Activated naive CD8-positive, alpha-beta T cell treated with anti-CD3 and anti-CD28 coated beads, Interleukin-2, amount 50 U/mL, for 16 hours (primary cell): ENCODE measurements at places on chromosomes 1 and 21.

- DNase-seq: no peak
Measured at GRCh38 chr21:41611966-41612606, 104.1 kb upstream of the TMPRSS2 start.

GRCh38 chr1:210696709-210697108 lies 368.0 kb downstream of the HHAT start:
- DNase-seq: no peak

GRCh38 chr1:82045221-82045620 lies 244.5 kb downstream of the ADGRL2 start:
- DNase-seq: no peak

DNA sequence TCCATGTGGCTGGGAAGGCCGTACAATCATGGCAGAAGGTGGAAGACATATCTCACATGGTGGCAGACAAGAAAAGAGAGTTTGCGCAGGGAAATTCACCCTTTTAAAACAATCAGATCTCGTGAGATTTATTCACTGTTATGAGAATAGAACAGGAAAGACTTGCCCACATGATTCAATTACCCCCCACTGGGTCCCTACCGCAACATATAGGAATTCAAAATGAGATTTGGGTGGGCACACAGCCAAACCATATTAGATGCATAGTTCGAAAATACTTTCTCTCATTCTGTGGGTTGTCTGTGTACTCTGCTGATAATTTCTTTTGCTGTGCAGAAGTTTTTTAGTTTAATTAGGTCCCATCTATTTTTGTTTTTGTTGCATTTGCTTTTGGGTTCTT lies 990.3 kb downstream of the PLA2G4A start:
- no peak for DNase-seq

DNA sequence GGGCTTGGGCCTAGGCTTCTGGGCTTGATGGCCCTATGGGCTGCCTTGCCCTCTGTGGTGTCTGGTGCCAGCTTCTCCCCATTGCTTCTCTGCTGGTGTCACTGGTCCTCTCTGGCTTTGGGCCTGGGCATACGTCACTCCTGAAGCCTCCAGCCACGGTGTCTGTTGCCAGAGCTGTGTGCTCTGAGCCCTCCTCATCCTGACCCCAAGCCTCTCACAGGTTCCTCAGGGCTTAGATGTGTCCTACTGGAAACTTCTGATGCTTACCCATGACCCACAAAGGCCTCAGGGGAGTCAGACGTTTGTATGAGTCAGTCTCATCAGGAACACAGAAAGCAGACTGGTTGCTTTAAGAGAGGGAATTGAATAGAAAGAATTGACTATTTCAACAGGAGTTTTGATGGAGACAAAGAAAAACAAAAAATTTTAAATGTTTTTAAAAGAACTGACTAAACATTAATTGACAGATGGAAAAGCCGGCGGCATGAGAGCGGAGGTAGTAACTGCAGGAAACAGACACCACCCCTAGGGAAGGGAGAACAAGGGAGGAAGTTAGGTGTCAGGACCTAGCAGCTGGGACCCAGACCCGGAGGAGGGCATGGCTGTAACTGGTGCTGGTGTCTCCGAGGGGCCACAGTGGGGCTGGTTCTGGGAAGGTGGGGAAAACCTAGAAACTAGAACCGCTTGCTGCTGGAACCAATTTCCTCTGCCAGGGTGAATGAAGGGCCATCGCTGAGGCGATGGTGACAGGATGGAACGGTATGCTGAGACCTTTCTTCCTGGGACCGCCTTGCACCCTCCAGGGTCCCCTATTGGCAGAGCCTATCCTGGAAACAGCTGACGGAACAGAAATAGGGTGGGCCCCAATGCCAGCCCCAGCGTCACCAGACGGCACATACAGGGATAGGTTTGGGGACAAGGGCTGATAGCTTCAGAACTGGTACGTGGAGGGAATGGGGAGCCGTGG lies 40.0 kb upstream of the CITED4 start:
- DNase-seq: no peak

DNA sequence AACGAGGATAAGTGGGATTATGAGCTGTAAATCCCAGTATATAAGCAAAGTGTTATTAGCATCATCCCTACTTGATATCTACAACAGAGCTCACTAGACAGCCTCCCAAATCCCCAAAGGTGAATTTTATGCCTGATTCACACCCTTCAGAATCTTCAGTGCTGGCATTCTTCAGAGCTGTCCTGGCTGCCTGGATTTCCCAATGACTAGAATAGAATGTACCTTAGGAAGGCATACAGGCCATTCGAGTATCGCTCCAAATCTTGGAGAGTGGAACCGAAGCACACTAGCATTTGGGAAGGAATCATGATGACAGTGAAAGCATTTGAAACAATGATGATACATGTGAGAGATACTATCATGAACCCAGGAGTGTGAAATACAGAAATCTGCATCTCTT lies 22.3 kb downstream of the ZBTB40 start:
- DNase-seq: no peak

GRCh38 chr1:64041371-64042131 lies 161.9 kb upstream of the UBE2U start:
- no peak for DNase-seq

GRCh38 chr1:2212532-2213491 lies 15.3 kb upstream of the SKI start:
- DNase-seq: no peak

DNA sequence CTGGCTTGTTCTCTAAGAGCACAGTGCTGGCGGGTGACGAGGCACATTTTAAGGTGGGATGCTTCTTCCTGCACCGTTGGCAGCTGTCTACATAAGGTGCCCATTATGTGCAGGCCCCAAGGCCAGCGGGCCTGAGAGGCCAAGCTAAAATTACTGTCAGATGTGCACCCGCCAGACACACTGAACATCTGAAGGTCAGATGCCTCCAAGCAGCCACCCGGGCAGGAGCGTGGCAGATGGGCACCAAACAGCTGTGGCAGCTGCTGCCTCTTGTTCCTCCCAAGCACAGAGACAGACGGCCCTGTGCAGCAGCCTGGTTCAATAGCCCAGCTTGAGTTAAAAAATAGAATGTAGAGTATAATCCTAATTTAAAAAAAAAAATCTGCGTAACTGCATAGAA lies 211.9 kb upstream of the EDN2 start:
- no peak for DNase-seq

GRCh38 chr1:231653632-231654031 lies 27.0 kb downstream of the DISC1 start:
- no peak for DNase-seq

GRCh38 chr1:105730701-105731100 lies 1325.8 kb upstream of the PRMT6 start:
- DNase-seq: no peak

DNA sequence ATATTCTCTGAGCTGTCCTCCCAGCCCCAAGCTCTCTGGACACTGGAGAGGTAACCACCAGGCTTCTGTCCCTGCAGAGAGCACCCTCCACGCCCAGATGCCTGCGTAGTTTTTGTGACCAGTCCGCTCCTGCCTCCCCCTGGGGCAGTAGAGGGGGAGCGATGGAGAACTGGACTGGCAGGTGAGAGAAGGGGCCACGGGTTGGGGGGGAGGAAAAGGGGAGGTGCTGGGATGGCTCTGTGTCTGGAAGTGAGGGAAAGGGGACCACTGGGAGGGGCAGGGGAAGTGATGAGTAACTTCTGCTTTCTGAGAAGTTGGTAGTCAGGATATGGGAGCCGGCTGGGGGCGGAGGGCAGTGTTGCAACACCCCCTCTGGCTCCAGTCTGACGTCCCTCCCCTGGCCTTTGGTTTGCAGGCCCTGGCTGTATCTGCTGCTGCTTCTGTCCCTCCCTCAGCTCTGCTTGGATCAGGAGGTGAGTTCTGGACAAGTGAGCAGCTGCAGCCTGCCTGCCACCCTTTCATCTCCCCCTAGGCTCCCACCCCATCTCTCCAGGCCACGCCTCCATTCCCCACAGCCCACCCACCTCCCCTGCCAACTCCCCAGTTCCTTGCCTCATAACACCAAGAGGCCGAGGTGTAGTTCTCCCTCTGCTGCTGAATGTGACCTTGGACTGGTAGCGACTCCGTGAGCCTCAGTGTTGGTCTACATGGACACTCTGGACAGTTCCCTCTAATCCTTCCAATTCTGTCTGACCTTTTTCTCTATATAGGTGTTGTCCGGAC lies 3.1 kb downstream of the ADAMTSL4 start:
- DNase-seq: no peak

GRCh38 chr21:44711327-44712202 lies at the start of gene TSPEAR:
Gene TSPEAR (minus strand): TSS chr21:44711572. CDS start chr21:44711514, 58 bp downstream.
- DNase-seq: no peak

- no peak for DNase-seq
Measured at GRCh38 chr1:231964961-231965360, 338.4 kb downstream of the DISC1 start.

DNA sequence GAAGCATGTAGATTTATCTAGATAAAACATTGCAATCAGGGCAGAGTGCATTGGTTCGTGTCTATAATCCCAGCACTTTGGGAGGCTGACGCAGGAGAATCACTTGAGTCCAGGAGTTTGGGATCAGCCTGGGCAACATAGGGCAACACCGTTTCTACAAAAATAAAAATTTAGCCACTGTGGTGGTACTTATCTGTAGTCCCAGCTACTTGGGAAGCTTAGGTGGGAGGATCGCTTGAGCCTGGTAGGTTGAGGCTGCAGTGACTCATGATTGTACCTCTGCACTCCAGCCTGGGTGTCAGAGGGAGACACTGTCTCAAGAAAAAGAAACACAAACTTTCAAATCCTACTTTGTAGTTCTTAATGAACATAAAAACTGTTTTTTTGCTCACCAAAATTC lies 64.2 kb upstream of the RCC1 start:
- no peak for DNase-seq

DNA sequence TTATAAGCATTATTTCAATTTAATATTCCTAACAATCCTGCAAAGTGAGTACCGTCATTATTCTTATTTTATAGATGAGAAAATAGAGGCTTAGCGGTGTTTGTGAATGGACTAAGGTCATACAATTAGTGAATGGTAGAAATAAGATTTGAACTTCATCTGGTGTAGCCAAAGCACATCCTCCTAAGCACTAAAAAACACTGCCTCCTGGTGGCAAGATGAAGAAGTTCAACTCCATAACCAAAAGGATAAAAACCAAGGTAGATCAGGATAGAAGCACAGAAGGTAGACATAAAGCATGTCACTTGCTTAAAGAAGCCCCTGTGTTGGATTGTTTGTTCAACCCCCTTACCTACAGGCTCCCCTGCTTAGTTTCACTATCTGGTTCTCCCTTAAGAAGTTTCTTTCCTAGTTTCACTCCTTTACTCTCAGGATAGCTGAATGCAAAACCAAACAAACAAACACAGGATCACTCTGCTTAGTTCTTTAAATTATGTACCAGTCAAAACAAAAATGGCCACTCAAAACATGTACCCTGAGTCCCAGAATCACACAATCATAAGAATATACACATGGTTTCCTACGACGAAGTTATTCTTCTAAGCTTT lies 12.7 kb upstream of the AIM2 start:
- no peak for DNase-seq

GRCh38 chr1:19617376-19617775 lies 26.7 kb upstream of the NBL1 start:
- DNase-seq: no peak

- DNase-seq: no peak
Measured at GRCh38 chr1:198499588-198499987, 40.9 kb downstream of the ATP6V1G3 start.

GRCh38 chr1:203204756-203205155 lies 18.3 kb upstream of the CHI3L1 start:
- DNase-seq: no peak

DNA sequence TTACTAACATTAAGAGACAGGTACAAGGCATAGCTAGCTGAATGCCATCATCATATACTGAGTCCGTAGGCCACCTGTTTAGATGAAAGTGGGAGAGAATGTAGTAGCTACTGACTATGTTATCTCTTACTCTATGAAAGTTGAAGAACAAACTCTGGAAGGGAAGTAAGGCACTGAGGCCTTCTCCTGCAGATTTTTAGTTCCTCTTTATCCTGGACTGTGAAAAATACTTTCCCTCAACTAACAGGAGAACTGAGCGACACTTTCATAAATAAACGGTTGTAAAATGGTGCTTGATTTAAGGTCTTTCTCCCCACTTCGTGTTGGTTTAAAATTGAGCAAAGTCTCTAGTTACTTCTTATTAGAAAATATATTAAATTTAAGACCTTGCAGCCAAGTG lies 101.9 kb downstream of the FNBP1L start:
- no peak for DNase-seq

DNA sequence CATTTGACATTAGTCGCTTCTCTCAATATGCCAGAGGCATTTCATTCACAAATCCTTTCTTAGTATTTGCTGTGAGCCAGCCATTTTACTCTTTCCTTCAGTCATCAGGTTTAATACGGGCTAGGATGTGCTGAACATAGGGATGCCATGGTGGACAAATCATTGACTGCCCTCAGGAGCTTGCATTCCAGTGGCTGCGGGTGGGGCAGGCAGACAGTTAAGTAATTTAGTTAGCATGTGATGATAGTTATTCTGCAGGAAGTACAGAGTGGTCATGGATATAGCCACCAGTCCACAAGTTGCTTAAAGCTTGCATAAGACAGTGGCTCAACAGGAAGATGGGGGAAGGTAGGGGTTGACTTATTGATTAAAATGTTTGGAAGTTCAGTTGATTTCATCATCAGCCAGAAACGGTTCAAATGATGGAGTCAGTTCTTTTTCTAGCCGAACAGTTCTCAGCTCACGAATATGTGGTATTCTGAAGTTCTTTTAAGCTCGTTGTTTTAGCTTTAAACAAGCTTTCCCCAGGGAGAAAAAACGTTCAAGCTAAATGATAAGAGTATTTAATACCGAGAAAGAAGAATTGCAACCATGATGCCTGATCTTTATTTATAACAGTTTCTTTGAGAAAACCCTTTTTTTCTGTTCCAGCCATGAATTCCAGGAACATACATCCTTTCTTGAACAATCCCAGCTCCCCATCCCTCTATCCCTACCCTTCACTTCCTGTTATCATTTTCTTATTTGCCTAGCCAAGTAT lies 1.4 kb downstream of the SLC22A15 start:
- no peak for DNase-seq

GRCh38 chr1:67987046-67987799 lies 63.2 kb downstream of the DIRAS3 start:
- DNase-seq: no peak

DNA sequence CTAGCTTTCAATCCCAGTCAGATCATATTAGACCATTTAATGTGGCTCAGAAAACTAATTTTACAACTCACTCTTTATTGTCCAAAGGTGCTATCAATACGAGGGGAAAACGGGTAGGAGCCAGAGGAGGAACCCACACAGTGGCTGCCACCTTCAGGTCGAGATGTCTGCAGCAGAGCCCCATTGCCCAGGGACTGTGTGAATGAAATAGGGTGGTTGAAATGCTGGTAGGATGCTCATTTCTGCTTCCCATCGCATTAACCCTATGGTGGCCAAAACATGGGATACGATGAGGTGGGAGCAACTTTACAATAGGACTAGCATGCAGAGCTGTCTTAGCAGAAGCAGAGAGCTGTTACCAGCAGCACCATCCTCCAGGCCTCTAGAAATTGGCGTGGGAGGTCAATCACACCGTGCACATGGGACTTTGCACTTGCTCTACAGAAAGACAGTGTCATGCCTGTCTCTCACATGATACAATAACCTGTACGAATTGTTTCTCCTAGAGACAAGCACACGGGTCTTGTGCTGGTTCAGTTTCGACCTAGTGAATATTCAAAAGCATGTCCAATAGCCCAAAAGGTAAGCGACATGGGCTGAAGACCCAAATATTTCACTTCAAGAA lies 69.5 kb upstream of the DESI2 start:
- DNase-seq: no peak

GRCh38 chr21:31873696-31874599 lies 1.1 kb downstream of the HUNK start:
- DNase-seq: no peak
